ENCODE measurements at places on chromosomes 12 and 14.

DNA sequence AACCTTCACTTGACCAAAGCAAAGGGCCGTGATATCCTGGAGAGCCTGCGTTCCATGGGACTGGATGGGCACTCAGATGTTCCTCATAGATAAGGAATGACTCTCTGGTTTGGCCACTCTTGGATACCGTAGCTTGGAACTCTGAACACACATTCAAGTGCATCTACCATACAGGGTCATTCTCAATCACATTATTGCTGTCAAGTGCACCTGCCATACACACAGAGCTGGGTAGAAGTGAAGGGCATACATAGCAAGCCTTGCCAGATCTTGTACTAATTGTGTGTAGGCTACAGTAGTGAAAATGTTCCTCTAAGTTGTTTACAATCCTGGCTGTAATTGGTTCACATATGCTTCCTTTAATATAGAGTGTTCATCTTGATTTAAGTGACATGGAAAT, 58.3 kb downstream of the PELI2 start:
- no peak for DNase-seq

DNA sequence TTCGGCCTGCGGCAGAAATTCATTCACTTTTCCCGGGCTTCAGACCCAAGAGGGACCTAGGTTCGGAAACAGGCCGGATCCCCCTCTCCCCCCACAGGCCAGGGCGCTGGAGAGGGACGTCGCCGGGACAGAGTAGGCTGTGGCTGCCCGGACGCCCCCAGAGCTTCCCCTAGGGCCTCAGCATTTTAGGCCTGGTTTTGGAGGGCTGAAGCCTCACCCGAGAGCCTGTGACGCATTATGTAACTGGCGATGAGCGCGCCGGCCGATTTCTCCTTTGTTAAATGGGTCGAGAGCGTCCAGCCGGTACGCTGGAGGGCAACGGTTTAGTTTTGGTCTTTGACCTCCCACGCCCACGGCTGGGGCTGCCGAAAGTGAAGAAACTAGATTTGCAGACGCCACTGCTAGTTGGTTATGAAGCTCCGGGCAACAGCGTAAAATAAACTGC, 657 bp downstream of the PEBP1 start:
- DNase-seq, result peak; percentile 3

GRCh38 chr14:105448706-105449111, 25.9 kb upstream of the CRIP2 start:
- peak; percentile 48 for DNase-seq

DNA sequence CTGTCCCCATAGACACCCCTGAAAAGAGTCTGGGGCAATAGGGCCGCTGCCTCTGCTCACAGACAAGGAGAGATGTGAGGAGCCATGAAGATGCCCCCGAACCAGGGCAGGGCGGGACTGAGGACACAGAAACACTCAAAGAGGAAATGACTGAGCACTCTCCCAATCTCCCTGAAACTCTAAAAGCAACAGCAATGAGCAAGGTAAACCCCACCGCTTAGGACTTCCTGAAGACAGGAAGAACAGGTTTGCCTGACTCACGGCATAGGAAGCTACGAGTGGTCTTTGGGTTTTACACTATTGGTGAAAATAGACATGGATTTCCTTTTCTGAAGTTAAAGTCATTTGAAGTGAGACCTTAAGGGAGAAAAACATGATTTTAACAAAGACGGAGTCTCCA, 32.5 kb downstream of the STX2 start:
- DNase-seq, result no peak

GRCh38 chr12:76250256-76250655, 98.0 kb downstream of the BBS10 start:
- no peak for DNase-seq

All from activated T-helper 1 cell treated with Interleukin-2 at 50 U/mL for 16 hours (primary cell).